ENCODE measurements at places on chromosomes 6 and 20. TPM values are rescaled to one million over a fixed set of nuclear protein-coding genes. Genes with fewer than 3 reads are reported as not detected.

The PHACTR3 gene
- not detected for total RNA-seq

The ESR1 gene
- 0.83 TPM for total RNA-seq

The MRAP2 gene
- 6.3 TPM for total RNA-seq

The KCNK15 gene
- total RNA-seq = 1.1 TPM
